ENCODE measurements at places on chromosomes 6 and 20.

DNA sequence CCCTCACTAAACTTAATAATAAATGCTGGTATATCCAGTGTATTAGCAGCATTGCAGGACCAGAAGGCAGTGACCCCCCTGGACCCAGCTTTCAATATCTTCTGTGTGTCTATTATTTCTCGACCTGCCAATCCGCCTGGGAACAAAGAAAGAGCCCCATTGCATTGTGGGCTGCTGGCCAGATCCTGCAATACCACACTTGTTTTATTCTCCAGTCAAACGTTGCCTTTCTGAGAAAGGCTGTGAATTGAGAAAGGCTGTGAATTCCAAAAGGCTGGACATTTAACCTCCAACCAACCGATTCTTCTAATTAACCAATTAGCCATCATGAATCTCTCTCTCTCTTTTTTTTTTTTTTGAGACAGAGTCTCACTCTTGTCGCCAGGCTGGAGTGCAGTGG, 1.5 kb upstream of the MTO1 start:
- DNase-seq, result no peak

DNA sequence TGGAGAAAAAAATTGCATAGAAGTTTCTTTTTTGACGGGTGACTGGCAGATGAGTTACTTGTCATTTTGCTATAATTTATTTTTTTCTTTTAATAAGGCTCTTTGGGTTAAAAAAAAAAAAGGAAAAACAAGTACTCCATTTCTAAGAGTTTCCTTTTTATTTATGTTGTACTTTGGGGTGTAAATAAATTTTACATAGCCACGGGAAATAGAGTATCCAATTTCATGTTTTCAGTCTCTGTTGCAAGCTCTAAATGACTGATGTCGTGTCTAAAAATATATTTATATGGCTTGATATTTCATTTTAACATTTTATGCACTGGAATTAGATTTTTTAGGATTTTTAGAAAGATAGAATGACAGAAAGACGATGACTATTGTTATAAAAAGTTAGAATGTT, 3.4 kb downstream of the EYA4 start:
- DNase-seq, result no peak

DNA sequence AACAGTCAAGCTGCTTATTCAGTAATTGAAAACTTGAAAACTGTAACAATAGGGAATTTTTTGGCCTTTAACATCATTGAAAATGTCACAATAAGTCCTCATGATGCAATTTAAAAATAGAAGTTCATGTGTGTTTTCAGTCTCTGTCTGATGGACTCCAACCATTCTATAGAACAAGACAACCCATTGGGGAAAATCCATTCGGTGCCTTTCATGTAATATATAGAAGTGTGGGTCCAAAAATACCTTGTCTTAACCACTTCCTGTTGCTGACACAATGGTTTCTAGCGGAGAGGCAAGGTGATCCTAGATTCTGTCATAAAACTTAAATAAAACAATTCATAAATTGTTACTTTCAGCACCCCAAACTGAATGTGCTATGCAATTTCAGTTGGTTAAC, 1131.3 kb upstream of the MAP3K7 start:
- no peak for DNase-seq

- DNase-seq, result no peak
Measured at GRCh38 chr6:105546754-105547153, 143.9 kb upstream of the PREP start.
